ENCODE measurements at places on chromosomes 4 and X. TPM values are rescaled to one million over a fixed set of nuclear protein-coding genes. Genes with fewer than 3 reads are reported as not detected.

DNA sequence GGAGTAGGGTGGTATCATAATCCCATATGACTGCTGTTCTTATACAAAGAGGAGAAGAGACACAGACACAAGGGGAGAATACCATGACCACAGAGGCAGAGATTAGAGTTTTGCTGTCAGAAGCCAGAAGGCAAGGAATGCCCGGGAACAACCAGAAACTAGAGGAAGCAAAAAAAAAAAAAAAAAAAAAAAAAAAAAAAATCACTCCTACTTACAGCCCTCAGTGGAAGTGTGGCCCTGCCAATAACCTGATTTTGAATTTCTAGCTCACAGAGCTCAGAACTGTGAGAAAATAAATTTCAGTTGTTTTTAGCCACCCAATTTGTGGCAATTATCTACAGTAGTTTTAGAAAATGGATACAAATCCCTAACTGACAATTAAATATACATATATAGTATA, 30.4 kb upstream of the UBE2NL start:
- no peak for DNase-seq

DNA sequence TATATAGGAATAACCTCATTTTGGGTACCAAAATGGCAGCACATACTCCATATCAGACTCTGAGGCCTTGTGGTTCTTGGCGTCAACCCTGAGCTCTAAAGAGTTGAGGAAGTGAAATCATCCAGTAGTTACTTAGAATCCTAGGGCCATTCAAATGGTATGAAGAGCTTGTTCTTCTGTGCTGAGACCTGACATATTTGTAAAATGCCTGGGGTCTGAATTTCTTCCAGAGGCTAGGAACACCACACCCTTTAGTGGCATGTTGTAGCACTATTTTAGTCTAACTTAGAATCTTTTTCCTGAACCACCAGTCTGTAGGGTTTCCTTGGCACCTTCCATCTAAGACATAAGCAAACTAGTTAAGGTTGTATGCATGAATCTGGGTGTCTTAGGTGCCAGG, 18.1 kb upstream of the GDPD2 start:
- DNase-seq = no peak

GRCh38 chrX:100928660-100929613, at the start of gene XKRX:
XKRX (minus strand) TSS chrX:100928917; CDS start chrX:100928304, 613 bp downstream.
- peak; percentile 17 for DNase-seq

GRCh38 chrX:3192835-3193234, 151.6 kb downstream of the ARSF start:
- no peak for DNase-seq

- DNase-seq = no peak
Measured at GRCh38 chr4:118589471-118590055, 95.6 kb upstream of the METTL14 start.

GRCh38 chr4:5463361-5463760, 245.0 kb downstream of the EVC2 start:
- no peak for DNase-seq

The ZMAT1 gene
- total RNA-seq = 7.3 TPM

The MAGEE2 gene
- total RNA-seq = not detected

The MAGEA8 gene
- total RNA-seq = not detected

The ANXA5 gene
- total RNA-seq = 296 TPM

The RAB9B gene
- 2.3 TPM for total RNA-seq

The SMIM43 gene
- 19.8 TPM for total RNA-seq

The SERPINA7 gene
- total RNA-seq = not detected

Measured in endothelial cell (in vitro differentiated cells).